ENCODE measurements at places on chromosomes 12 and 14.

- no peak for DNase-seq
These were observed 17.2 kb downstream of the IFT81 start for GRCh38 chr12:110141389-110141788.

DNA sequence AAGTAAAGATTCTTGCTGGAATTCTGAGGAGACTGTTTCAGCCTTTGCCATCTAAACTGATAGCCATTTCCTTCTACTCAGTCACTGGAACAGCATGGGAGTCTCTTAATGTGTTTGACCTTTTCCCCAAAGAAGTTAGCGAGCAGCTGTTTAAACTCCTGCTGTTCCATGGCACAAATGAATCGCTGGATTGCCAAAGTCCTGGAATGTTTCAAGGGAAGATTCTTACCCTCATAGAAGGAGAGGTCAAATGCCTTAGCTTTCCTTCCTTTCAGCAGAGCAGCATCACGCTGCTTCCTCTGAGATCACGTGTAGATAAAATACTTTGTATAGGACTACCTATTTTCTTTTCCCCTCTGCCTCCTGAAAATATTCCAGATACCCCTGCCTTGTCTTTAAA is 10.5 kb upstream of the NR2C1 start:
- peak; percentile 33 for DNase-seq

DNA sequence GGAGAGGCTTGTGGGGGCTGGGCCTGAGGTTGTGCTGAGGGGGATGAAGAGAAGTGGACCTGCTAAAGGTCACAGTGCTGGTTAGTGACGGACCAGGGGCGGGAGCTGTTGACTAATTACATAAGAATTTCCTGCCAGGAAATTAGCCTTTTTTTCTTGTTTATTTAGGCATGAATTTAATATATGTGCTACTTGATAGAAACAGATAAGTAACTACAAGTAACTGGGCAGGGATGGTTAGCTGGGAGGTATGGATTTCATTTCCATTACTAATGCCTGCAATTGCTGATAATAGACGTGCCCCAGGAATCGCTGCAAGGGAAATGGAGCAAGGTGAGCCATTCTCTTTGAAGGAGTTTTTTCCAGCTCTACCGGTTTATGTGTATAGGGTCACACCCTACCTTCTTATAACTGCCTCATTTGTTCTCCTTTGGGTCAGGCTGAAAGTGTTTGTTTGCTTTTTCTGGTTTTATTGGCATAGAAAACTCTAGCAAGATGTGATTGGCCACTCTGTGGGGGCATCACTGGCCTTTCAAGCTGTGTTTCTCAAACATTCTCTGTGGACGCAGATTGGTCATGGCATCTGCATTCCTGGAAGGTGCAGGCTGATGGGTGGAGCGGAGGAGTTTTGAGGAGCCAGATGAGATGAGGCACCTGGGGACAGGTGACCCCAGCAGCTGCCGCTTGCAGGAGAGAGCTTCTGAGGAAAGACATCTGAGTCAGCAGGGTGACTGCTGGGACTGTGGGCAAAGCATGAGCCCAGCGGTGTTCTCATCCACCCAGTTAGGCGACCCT is 19.0 kb upstream of the GPRC5A start:
- no peak for DNase-seq

GRCh38 chr14:73833530-73834260 is 17.9 kb upstream of the PTGR2 start:
- DNase-seq: no peak

- DNase-seq: no peak
These were observed 170.0 kb downstream of the KLHL28 start for GRCh38 chr14:44791730-44792129.

DNA sequence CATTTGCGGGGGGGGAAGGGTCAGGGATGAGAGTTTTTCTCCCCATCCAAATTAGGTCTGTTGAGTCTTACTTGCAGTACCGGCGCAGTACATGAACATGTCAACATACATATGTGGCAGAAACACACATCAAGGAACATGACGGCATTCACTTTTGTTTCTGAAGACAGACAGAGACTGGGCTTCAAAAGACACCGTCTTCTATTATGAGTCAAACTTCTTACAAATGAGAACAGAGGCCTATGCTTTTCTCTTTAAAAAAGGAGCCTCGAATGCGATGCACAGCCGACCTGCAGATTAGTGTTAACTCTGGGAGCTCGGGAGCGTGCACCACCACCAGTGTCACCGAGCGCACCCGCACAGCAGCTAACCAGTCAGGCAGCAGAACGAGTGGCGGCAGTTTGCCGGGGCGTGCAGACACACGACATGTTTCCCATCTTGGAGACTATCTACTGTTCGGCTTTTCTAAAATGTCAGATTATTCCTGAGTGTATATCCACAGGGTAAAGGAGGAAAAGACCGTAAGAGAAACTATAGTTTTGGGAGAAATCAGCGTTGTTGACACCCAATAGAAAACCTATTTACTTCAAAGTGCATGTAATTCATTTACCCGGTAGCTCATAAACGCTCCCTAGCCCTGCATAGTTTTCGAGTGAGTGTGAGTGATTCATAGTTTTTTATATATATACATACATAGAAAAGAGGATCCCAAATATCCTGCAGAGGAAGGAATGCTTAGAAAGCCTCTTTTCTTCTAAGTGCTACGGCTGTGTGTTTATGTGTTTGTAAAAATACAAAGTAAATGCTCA is 33.0 kb downstream of the UBR7 start:
- no peak for DNase-seq

DNA sequence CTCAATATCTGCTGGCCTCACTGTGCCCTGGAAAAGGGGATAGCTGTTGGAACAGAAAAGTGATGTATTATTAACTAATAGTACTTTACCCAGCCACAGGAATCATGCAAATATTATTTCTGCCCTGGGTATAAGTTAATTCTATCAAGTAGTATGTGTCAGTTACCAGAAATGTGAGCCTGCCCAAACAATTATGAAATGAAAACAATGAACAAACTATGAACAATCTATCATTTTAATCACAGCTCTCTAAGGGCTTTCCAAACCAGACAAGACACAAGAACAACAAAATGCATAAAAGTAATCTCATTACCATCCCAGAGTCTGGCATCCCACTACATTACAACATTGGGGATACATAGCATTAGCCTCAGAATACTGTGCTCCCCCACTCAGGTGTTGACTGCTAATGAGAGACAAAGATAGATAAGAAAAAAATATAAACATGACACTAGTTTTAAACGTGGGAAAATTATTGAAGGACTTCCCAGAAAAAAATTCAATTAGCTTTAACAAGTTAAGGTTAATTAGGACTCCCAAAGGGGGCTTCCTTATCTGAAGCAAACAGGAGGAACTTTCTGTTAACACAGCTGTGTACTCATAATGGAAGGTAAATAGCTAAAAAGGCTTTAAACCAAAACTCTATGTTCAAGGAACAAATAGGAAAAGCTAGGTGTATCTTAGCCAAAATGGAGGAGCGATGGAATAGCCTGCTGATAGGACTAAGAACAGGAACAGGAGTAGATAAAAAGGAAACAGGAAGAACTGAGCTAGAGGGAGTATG is 3.3 kb downstream of the DCAF5 start:
- no peak for DNase-seq

GRCh38 chr12:131929581-131930456 is 743 bp downstream of the PUS1 start:
- DNase-seq: peak; percentile 57

DNA sequence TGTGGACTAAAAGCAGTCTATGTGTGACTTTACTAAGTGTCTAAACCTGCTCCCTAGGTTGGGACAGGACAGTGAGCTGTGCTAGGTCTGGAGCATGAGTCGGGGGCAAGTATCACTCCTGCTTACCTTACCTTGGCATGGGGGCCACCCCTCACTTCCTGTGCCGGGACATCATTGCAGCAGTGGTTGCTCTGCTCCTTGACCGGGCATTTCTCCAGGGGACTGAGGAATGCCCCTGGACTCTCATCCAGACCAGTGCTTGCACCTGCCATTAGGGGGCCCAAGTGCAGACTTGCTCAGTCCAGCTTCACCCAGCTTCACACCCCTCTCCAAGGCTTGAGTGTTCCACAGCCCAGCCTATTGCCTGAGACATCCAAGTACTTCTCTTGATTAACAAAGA is 84.7 kb upstream of the NELL2 start:
- DNase-seq: no peak

GRCh38 chr14:76954394-76955190 is 73.9 kb downstream of the IRF2BPL start:
- DNase-seq: no peak

DNA sequence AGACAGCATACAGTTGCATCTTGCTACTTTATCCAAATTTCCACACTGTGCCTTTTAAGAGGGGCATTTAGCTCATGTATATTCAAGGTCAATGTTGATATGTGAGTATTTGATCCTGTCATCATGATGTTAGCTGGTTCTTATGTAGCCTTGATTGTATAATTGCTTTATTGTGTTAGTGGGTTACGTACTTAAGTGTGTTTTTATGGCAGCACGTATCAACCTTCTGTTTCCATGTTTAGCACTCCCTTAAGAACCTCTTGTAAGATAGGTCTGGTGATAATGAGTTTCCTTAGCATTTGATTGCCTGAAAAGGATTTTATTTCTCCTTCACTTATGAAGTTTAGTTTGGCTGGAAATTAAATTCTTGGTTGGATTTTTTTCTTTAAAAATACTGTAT is 445.2 kb downstream of the NAV3 start:
- DNase-seq: no peak

DNA sequence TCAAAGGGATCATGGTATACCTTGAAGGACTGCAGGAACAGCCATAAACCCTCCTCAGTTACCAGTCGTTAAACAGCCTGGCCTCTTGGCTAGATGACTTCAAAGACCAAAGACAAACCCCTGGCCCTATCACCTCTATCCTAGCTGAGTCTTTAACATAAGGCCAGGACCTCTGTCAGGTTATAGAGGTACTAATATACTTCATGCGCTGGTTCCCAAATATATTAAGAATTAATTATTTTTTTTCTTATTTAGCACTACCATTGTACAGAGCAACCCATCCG is 459.8 kb downstream of the RAD51B start:
- DNase-seq: no peak

GRCh38 chr12:45475594-45475993 is 253.9 kb upstream of the ARID2 start:
- DNase-seq: no peak

DNA sequence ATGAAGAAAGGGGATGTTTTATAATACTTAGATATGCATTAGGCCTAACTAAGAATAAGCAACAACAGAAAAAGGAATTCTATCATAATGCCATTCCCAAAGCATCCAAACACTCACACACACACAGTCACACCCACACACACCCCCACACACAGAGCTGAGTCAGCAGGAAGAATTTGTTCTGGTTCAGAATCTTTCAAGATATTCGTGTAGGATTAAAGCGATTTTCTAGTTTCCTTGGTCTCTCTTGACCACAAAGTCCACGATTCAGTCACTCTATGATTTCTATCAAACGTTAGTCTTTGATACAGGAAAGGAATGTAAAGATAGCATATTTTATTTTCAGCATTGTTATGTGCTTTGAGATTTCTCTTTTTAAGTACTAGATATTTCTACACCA is 382.6 kb upstream of the DCN start:
- DNase-seq: no peak

GRCh38 chr12:128570191-128571065 is 253.3 kb downstream of the SLC15A4 start:
- DNase-seq: no peak

DNA sequence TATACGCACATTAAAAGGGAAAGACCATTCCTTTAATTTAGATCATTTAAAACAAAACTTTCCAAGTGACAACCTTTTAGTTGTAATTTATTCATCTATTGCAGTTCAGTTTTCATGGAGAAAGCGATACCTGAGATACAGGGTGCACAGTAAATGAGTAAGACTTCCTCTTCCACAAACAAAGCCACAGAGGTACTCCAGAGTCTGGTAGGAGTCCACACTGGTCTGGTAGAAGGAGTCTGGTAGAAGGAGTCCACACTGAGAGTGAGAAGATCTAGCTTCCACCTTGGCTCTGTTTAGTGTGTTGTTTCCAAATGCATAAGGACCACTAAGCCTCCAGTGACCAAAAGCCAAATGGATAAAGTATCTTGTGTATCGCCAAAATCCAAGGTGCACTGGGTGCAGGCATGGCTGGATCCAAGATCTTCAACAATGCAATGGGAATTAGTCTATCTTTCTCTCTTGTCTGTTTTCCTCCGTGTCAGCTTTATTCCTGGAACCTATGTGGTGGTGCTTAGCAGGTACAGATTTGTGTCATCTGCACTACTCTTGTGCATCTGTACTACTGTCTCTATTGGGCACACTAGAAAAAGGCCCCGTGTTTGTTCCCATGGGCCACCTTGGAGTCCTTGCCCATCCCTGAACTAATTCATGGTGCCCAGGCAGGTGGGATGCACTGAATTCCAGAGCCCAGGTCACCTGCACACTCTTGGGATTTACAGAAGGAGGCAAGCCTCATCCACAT is 331.1 kb downstream of the BCL11B start:
- DNase-seq: no peak

DNA sequence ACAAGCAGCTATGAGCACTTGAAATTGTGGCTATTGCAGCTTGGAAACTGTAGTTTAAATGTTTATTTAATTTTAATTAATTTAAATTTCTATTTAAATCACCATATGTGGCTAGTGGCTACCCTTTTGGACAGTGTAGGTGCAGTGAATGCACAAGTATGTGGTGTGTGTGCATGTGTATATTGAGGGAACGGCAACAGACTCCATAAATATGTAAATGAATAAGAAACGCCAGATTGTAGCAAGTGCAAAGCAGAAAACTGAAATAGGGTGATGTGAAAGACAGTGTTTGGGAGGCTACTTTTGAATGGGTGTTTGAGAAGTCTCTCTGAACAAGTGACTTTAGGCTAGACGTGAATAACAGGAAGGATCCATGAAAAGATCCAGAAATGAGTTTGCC is 32.7 kb upstream of the CCDC196 start:
- no peak for DNase-seq

- DNase-seq: no peak
These were observed 32.9 kb downstream of the ADIPOR2 start for GRCh38 chr12:1723721-1724120.

DNA sequence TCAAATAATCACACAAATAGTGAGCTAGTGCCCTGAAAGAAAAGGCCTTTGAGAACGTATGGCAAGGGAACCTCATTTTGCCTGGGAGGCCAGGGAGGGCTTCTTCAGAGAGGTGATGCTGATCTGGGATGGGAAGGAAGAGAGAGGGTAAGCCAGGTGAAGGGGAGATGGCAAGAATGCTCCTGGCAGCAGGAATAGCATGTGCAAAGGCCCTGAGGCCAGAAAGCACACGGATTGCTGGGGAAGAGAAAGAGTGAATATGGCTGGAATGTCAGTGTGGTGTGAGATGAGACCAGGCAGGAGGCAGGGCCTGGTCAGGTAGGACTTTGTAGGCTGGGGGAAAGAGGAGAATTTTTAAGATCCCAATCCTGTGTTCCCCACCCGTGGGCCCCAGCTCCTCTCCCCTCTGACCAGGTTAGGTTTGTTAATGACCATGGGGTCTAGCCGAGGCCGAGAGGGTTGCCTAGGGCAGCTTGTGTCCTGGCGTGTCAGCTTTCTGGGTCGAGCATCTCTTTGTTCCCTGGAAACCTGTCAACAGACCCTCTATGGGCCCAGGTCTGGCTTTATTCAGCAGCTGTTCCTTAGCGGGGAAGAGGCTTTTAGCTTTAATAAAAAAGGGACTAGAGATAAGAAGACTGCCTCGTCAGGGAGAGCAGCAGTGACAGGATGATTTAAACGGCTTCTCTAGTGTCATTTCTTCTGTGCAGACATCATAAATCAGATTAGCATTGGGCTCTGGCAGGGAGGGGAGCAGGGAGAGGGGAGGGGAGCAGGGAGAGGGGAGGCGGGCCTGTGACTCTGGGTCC is 123.4 kb downstream of the ADCK1 start:
- peak; percentile 41 for DNase-seq

Measured in right kidney (tissue), 9 donors.